Right renal cortex interstitium (tissue), 3 donors: ENCODE measurements at places on chromosomes 12 and 14. TPM values are rescaled to one million over a fixed set of nuclear protein-coding genes. Genes with fewer than 3 reads are reported as not detected.

CCDC38 gene
- polyA plus RNA-seq: 0.21 TPM

SSTR1 gene
- 2.2 TPM for polyA plus RNA-seq

GZMB gene
- polyA plus RNA-seq: 0.36 TPM

PSMA3 gene
- 147 TPM for polyA plus RNA-seq

TAS2R7 gene
- not detected for polyA plus RNA-seq

HIF1A gene
- 190 TPM for polyA plus RNA-seq

NOS1 gene
- polyA plus RNA-seq: 0.71 TPM

IL22 gene
- polyA plus RNA-seq: not detected

ESRRB gene
- polyA plus RNA-seq: 7.3 TPM

CFAP54 gene
- 2.3 TPM for polyA plus RNA-seq

KHNYN gene
- 42.4 TPM for polyA plus RNA-seq

CDCA3 gene
- polyA plus RNA-seq: 20.5 TPM

AJUBA gene
- 86.4 TPM for polyA plus RNA-seq

RPL10L gene
- polyA plus RNA-seq: 0.23 TPM

TSFM gene
- 45.5 TPM for polyA plus RNA-seq

SERPINA10 gene
- 0.11 TPM for polyA plus RNA-seq

APOLD1 gene
- polyA plus RNA-seq: 11.3 TPM

SERPINA3 gene
- 0.14 TPM for polyA plus RNA-seq

CRIP1 gene
- 24.1 TPM for polyA plus RNA-seq

LRP1-AS gene
- polyA plus RNA-seq: not detected

NUBPL gene
- 17.2 TPM for polyA plus RNA-seq

MDGA2 gene
- 2.1 TPM for polyA plus RNA-seq

EPYC gene
- polyA plus RNA-seq: not detected

SLC25A21 gene
- 4.7 TPM for polyA plus RNA-seq

KRT82 gene
- polyA plus RNA-seq: not detected

POTEG gene
- not detected for polyA plus RNA-seq

FAM90A1 gene
- 2.0 TPM for polyA plus RNA-seq

LTBP2 gene
- 2.7 TPM for polyA plus RNA-seq

KRT74 gene
- polyA plus RNA-seq: not detected

ZNF641 gene
- 24.2 TPM for polyA plus RNA-seq

TAC3 gene
- polyA plus RNA-seq: 0.54 TPM

PLEKHD1 gene
- 5.7 TPM for polyA plus RNA-seq

GALNT6 gene
- 5.3 TPM for polyA plus RNA-seq

PTGDR gene
- 0.57 TPM for polyA plus RNA-seq
